ENCODE measurements at places on chromosomes 5 and 9.

- no peak for DNase-seq
Measured at GRCh38 chr9:135787317-135787716, 85.3 kb downstream of the KCNT1 start.

DNA sequence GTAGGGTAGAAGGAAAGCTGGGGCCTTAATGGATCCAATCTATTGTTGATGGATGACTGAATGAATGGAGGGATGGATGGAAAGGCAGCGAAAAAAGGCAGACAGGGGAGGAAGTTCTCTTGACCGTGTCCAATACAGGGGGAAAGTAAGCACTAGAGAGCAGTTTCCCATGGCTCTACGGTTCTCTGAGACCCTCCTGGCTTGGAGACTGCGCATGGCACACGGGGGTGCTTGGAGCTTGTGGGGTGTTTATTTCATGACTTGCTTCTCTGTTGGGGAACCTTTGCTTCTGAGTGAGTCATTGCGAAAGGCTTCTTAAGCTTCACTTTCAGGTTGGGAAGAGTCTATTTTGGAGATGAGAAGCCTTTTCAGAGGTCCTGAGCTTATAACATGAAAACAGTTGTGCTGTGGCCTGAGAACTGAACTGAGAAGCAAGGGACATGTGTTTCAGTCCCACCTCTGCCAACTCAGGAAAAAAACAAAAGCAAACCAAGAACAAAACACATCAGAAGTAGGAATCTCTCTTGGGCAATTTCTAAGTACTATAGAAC lies 12.8 kb upstream of the TEX48 start:
- no peak for DNase-seq

GRCh38 chr9:137372693-137373610 lies 50.0 kb downstream of the EXD3 start:
- no peak for DNase-seq

- DNase-seq = no peak
Measured at GRCh38 chr9:129962451-129962864, 80.5 kb downstream of the FNBP1 start.

- no peak for DNase-seq
Measured at GRCh38 chr9:76680716-76681425, 83.4 kb upstream of the PCA3 start.

DNA sequence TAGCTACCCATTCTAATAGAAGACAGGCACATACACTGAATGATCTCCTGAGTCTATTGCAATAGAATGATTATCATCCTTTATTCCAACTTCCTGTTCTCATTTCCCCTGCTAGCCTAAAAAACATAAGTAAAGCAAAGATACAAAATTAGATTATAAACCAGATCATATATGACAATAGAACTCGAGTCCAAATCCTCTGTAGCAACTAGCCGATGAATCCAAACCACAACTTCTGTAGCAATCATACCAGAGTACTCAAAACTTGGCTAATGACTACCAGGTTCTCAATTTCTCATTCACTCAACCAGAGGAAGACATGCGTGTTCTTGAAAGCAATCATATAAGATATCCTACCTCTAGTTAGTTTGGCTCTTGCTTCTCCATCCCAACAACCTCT lies 622.1 kb downstream of the PSAT1 start:
- DNase-seq = no peak

DNA sequence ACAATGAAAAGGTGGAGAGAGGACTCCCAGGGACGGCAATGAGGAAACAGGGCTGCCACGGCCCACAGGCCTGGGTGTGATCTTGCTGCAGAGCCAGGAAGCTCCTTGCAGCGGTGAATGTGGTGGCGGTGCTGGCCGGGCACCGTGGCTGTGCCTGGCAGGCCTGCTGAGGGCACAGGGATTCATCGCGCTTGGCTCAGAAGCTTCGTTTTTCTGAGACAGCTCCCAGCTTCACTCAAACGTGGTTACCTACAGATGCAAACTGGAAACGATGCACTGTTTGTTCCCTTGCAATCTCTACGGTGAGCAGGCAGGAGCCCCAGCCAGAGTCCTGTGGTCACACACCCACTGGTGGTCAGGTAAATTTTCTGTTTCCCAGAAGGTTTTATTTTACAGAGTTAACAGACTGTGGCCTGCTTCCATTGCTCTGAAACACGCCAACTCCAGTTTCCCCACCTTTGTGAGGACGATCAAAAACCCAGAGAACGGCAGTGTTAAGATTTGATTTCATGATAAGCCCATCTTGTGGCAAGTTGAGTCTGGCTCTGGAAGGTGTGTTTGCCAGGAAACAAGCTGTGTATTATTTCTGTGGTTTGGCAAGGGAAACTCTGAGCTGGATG lies 183.9 kb downstream of the AUH start:
- no peak for DNase-seq

DNA sequence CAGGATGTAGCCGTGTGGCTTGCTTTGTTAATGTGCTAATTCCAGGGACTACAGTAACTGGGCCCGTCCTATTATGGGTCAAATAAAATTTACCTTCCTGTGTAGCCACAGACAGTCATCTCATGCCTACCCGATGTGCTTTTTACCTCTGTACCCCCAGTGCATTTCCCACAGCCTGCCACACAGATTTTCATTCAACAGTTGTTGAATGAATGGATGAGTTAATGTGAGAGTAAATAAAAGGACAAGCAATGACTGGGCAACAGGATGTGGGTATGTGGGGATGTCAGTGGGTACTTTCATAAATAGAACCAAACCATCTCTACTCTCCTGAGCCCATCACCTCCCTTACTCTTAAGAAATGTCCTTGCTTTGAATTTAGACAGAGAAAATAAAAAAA lies 441.2 kb upstream of the ZNF462 start:
- DNase-seq = no peak

GRCh38 chr5:168449166-168449565 lies 37.1 kb upstream of the RARS1 start:
- no peak for DNase-seq

DNA sequence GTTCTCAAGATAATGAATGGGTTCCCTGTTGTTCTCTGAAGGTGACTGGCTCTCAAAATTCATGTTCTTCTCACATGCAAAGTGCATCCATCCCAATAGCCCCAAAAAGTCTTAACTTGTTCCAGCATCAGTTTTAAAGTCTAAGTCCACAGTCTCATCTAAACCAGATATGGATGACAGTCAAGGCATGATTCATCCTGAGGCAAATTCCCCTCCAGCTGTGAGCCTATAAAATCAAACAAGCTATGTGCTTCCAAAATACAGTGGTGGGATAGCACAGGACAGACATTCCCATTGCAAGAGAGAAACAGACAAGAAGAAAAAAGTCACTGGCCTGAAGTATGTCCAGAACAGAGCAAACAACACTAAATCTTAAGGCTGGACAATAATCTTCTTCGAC lies 25.4 kb downstream of the FBXO10 start:
- DNase-seq = no peak

DNA sequence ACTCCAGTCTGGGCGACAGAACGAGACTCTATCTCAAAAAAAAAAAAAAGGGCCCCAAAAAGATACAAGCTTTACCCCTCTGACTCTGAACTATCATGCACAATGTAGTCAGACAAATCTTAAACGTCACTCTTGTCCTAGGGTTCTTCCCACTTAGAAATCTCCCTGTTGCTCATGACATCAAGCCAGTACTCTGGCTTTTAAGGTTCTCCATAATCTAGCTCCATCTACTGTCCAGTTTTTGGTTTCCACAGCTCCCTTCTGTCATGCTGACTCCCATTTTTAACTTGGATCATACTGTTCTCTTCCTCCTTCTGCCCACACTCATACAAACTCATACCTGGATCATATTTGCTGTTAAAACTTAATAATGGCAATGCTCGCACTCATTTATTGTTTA lies 156.7 kb upstream of the TLX3 start:
- DNase-seq = no peak

DNA sequence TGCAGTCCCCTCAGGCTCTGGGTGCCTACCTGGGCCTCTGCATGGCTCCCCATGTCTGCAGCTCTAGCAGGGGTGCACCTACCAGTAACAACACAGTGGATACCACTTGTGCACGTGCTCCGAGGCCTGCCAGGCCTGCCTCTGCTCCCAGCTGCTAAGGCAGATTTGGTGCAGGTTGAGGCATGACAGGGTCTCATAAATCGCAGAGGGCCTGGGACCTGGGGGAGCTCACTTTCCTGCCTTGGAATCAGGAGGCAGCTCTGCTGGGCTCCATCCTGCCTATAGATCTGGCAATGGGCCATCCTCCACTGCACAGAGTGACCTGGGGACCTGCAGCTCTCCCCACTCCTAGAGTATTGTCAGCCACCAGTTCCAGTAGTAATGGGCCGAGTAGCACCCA lies 121.9 kb upstream of the CXCL14 start:
- DNase-seq = no peak

GRCh38 chr5:54705994-54706653 lies 188.6 kb downstream of the SNX18 start:
- no peak for DNase-seq

DNA sequence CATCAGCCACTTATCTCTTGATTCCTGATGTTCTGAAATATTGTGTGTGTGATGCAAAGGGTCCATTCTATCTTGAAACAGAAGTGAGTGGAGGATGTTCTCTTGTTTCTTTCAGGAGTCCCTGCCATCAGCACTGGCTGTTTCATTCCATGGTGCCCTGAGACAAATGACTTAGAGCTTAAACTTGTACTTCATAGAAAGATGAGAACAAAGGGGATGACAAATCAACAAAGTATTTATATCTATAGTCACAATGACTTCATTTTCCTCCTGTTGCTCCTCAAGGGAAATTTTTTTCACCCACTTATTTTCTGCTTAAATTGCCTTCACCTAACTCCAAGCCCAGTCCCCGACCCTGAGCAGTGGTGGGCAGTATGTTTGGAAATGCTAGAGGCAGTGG lies 171.6 kb downstream of the TARS1 start:
- DNase-seq = no peak

- no peak for DNase-seq
Measured at GRCh38 chr9:22169243-22169642, 160.1 kb upstream of the CDKN2B start.

- DNase-seq = no peak
Measured at GRCh38 chr9:113205432-113205831, 15.6 kb downstream of the FKBP15 start.

DNA sequence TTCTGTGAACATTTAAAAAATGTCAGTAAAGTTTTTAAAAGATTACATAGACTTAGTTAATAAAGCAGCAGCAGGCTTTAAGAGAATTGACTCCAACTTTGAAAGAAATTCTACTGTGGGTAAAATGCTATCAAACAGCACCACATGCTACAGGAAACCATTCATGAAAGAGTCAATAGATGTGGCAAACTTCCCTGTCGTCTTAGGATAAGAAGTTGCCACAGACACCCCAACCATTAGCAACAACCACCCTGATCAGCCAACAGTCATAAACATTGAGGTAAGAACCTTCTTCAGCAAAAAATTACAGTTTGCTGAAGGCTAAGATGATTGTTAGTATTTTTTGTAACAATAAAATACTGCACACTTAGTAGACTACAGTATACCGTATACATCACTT lies 278.2 kb downstream of the CSNK1G3 start:
- no peak for DNase-seq

Measured in gastrocnemius medialis (tissue), 4 donors.